ENCODE measurements at places on chromosomes 7 and 10.
A peak's percentile ranks its signal among the peaks of the same experiment; 100 is the strongest.

DNA sequence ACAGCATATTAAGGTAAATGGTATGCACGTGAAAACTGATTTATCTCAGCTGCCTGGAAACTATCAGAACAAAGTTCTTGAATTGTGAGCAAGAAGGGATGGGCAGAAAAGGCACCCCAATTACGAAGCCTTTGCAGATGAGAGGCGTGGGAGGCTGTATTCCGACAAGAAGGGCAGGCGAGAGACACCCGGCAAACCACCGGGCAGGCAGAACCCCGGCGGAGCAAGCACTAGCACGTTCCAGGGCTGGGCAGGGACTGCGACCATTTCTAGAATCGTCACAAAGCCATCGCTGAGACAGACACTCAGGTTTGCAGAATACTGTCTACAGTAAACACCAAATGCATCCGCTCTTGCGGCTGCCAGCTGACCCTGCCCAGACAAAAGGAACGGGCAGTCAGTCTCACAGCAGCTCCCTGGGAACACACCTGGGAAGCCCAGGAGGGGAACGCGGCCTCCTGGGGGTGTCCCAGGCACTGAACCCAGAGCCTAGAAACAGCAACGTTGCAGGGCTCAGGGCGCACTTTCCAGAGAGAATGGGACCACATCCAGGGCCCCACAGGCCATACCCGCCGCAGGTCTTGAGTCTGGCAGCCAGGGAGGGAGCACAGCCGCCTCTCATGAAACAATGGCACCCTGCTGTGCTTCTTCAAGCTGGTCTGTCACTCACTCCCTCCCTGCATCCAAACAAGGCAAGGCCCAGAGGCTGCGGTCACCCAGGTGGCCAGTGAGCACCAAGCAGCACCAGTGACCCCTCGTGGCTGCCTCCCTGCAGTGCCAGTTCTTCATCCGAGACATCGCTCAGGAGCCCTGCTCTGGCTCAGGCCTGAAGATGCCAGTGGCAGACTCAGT is 261.9 kb downstream of the PTPRN2 start:
- DNase-seq: no peak

DNA sequence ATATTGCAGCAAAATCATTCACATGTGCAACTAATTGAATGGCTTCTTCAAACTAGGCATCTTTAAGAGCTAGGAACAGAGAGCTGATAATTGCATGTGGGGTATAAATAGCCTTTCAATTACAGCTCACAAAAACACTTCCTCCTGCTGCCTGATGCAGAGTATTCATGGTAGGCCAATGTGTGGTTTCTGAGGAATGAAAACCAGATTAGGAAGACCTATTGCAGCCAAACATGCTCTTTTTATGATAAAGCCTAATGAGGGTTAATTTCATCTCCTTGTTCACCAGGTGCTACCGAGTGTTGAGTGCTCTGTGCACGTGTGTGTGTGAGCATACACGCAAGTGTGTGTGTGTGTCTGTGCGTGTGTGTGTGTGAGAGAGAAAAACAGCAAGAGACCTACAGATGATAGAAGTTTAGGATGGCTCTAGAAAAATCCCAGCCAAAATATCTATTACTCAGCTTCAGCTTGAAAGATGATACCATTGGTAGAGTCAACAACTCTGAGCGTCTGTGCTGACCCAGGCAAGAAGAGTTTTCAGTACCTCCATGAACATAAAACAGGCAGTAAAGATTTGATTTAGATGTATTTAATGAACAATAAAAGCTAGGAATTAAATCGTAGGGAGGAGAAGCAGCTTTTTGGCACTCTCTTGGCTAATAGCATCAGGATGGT is 448.5 kb upstream of the ANKRD30A start:
- no peak for DNase-seq

DNA sequence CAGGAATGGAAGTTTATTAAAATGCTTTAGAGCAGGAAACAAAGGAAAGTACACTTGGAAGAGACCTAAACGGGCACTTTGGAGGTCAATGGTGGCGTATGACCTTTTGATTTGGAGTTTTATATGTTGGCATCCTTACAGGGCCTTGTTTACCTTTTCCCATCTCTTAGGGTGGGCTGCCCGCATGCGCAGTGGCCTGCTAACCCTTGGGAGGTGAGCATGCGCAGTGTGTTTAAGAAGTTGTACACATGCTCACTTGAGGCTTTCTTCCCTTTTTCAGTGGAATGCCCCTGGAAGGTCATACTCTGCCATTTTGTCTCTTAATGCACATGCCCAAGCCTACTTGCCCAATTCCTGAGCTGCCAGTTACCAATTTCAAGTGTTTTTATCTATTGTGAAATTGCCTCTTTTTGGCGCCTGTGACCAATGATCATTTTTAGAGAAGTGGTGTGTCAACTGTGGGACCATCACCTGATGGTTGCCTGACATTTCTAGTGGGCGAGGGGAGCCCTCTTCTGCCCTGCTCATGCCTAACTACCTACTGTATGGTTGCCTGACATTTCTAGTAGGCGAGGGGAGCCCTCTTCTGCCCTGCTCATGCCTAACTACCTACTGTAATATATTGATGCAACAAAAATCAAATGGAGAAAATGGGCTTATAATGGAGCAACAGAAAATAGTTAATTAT is 138.0 kb downstream of the PPP1R9A start:
- DNase-seq: peak; percentile 8

- no peak for DNase-seq
These were observed 439.6 kb downstream of the TNS3 start for GRCh38 chr7:47142169-47142866.

- no peak for DNase-seq
These were observed 619.8 kb upstream of the GALNT17 start for GRCh38 chr7:70512144-70512543.

DNA sequence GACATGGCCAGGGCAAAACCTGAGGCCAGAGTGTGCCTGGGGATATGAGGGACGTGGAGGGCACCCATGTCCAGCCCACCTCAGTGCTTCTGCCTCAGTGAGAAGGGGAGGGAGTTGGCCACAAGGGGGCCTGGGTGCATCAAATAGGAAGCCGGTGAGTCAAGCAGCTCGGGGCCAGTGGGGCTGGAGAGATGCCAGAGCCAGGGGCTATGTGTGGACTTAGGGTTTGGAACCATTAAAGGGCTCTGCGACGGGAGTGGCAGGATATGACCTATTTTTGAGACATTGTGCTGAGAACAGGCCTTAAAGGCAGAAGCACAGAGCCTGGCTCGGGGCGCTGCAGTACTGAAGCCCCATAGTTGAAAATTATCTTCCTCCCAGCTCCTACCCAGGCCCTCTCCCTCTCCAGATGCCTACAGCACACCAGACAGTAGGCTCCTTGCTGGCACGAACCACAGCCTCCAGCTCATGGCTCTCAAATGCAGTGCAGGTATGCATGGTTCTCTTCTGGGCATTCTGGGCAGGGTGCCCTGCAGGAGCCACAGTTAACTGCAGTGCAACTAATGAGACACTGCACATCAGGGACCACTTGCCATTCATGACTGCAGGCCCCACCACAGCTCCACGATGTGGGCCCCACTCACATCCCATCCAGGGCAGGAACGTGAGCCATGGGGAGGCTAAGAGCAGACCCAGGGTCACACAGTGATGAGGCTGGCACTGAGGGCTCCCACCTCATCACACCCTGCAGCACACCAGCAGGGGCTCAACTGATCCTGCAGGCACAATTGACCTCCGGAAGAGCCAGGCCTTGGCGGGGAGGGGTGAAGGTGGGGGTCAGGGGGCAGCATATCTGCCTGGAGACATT is 7.2 kb upstream of the PGAM2 start:
- DNase-seq: peak; percentile 48

- DNase-seq: no peak
These were observed 260.8 kb upstream of the HABP2 start for GRCh38 chr10:113292086-113292485.

DNA sequence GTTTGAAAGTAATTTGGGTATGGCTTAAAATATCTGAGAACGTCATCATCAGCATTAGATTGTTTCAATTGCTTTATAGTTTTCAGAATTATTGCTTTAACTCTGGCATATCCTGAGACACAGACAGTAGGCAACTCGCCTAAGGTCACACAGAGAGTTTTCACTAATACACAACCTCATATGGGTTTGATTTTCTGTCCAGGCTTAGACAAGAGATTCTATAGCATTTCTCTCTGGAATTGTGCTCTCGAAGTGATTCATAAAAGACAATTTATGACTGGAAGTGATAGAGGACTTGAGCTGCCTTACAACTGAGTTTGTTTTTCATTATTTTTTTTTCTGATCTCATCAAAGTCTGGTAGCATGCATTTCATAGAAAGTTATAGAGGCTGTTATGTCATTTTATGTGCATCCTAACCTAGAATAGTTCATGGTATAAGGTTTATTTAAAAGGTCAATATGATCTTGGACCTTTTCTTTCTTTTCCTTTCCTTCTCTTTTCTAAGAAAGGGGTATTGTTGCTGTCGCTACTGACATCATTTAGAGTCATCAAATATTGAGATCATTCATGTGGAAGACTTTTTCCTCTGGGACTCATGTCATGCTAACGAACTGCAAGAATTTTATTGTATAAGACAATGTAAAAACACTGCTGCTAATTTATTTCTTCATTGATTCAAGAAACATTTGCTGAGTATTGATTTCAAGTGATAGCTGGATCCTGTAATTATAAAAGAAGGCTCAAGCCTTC is 278.2 kb downstream of the PLXDC2 start:
- DNase-seq: no peak

GRCh38 chr7:79180533-79180932 is 272.9 kb downstream of the MAGI2 start:
- DNase-seq: no peak

DNA sequence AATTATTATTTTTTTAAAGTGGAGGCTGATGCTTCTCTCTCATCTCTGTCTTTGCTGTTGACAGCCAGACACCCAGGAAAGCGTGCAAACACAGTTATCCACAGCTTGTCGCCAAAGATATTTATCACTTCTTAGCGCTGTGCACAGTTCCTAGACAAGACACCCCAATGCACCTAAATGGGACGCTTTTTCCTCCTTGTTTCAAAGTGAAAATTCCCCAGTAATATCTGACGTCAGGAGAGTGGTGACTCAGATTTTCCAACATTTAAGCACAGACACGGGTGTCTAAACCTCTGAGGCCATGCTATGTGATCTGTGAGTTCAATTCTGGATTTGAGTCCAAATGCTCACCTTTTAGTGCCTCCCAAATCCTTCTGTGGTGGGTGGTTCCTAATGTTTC is 151.6 kb downstream of the EMX2 start:
- no peak for DNase-seq

GRCh38 chr7:158067219-158067930 is 520.2 kb downstream of the PTPRN2 start:
- DNase-seq: no peak

DNA sequence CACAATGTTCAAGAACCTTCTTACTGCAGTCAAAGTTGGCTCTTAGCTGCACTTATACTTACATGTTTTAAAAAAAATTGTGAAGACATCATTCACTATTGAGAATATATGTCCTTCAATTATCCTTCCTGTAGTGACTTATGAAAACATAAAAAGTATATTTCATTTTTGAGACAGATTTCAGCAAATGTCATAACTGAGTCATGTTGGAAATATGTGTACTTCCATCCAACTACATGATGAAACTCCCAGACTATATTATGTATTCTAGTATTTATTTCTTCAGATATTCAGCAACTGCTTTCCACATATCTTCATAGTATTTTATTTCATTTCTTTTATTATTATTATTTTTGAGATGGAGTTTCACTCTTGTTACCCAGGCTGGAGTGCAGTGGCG is 160.2 kb downstream of the ARHGAP12 start:
- no peak for DNase-seq

DNA sequence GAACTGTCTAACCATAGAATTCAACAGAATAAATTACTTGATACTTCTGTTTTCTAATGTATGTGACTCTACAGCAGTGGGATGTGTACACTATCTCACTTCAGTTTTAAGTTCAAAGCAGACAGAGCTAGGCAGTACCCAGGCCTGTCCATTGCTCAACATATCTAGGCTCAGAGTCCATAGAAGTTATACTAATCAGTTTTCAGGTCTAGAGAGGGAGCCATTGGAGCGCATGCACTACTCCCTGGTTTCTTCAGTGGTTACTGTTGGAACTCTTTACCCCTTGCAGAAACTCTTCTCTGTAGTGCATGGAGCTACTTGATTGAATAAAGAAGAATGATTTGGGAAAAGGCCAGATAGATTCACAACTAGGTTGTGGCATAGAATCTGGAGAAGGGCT is 4.4 kb downstream of the CD36 start:
- no peak for DNase-seq

DNA sequence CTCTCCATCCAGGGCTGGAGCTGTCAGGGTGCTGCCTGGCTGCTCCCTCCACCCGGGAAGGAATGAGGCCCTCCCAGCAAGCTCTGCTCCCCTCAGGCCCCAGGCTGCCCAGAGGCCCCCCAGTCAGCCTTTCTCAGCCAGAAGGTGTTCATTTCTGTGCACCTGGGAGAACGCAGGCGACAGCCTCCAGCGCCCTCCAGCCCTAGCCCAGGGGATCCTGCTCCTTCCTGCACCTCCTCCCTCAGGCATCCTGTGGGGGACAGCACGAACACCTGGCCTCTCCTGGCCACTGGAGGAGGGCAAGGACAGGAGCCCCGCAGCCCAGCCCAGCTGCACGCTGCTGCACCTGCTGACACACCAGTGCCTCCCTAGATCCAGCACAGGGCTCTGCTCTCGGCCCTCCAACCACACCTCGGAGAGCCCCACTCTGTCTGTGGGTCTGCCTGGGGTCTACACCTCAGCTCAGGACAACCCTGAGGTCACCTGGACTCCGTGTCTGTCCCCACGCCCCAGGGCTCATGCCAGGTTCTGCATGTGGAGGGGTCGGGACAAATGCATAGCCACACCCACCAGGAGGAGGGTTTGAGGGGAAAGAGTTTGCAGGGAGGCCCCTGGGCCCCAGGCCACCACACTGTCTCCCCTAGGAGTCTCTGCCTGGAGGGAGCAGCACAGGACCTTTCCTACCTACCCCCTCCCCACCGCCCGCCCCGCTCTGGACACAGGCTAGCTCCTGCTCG is 7.4 kb upstream of the PWWP2B start:
- DNase-seq: no peak
